ENCODE measurements at places on chromosomes 5 and 9.

DNA sequence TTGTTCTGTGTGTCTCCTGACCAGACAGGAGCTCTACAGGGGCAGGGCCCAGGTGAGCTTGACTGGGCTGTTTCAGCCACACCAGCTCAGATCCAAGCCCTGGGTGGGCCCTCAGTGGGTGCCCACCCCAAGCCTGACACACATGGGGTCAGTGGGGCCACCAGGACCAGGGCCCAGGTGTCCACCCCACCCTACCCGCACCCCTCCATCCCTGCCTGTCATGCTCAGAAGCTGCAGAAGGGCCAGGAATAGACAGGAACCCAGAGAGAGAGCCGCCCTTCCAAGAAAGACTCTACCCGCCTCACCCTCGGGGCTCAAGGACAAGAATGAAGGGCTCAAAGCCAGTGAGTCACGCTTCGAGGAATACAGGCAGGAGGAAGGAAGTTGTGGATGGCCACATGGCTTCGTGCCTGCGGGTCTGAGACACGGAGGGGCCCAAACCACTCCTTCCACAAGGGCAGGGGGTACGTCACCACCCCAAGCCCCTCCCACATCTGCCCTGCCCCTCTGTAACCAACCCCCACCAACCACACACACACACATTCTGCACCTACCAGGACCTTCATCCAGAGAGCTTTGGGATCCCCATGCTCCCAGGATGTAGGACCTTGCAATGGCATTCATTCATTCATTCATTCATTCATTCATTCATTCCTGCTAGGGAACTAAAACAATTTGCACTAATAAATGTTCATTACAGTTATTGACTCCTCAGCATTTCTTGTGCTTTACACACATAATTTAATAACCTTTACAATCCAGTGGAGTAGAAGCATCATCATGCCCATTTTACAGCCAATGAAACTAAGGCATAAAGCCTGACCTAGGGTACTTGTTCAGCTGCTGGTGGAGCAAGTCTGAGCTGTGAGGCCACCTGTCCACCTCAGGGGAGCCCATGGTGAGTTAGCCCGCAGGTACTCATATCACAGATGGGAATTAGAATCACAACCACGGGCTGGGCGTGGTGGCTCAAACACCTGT, 55.9 kb upstream of the STXBP1 start:
- peak; percentile 98 for DNase-seq

GRCh38 chr5:76590027-76590426, 33.2 kb downstream of the F2RL2 start:
- DNase-seq, result peak; percentile 6

- no peak for DNase-seq
Measured at GRCh38 chr5:96569770-96570169, 92.4 kb upstream of the CAST start.

GRCh38 chr5:137069358-137069757, 429.8 kb downstream of the SPOCK1 start:
- no peak for DNase-seq

DNA sequence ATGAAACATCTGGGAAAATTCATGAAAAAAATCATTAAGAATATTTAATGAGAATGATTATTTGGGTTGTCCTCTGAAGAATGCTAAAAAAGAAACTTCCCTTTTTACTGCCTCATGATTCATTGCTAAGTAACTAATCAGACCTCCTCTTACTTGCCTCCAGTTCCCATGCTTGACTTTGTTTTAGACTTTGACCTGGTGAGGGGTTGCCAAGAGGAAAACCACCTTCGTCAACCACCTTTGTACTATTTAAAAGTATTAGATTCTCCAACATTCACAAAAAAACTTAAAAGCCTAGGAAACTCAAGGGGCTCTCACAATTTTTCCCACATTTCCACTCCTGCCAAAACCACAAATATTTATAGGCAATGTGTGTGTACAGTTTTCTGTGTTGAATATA, 115.2 kb upstream of the ST8SIA4 start:
- no peak for DNase-seq

DNA sequence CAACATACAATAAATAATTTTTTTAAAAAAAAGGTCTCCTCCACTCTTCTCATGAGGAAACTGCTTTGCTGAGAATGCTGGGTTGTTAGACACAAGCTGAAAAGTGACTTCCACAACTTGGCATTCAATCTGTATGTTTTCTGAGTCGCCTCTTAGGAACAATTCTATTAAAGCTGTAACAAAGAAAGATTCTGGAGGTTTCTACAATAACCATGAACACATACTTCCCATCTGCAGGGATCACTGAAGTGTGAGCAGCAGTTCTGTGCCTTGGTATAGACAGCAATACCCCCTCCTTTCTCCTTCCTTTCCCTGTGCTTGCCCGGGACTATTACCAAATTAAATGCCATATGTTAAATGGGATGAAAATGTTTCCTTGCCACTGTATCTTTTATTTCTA, 1.5 kb downstream of the DIRAS2 start:
- no peak for DNase-seq

- no peak for DNase-seq
Measured at GRCh38 chr5:68169903-68170302, 45.7 kb upstream of the PIK3R1 start.

DNA sequence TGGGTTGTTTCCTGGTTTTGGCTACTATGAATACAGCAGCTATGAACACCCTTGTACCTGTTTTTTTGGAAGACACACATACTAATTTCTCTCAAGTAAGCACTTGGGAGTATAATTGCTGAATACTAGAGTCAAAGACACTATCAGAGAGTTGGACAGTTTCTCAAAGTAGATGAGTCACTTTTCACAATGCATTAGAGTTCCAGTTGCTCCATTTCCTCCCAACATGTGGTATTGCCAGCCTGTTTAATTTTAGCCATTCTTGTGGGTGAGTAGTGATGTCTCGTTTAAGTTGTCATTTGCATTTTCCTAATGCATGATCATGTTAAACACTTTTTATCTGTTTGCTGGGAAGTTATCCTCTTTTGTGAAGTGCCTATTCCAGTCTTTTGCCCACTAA, 81.6 kb upstream of the GDNF start:
- peak; percentile 52 for DNase-seq

Data from HT1080 (cell line).